Epithelial cell of proximal tubule (primary cell): ENCODE measurements at places on chromosomes 5 and 9. TPM values are rescaled to one million over a fixed set of nuclear protein-coding genes. Genes with fewer than 3 reads are reported as not detected.

The TCERG1 gene
- 43.7 and 60.0 TPM in 2 replicates for total RNA-seq

The IL33 gene
- 1.3 TPM in 1 of 2 replicates, not detected in the other for total RNA-seq

The FOXE1 gene
- total RNA-seq, result 0.35 and 1.1 TPM in 2 replicates

The HTR4 gene
- total RNA-seq, result not detected in 2 replicates

The PDZD2 gene
- 1.8 and 8.4 TPM in 2 replicates for total RNA-seq

The PCDHB8 gene
- not detected in 2 replicates for total RNA-seq

The CPLANE1 gene
- 9.3 and 12.5 TPM in 2 replicates for total RNA-seq

The NIPAL4 gene
- total RNA-seq, result 2.4 and 5.6 TPM in 2 replicates

The DBH gene
- not detected in 2 replicates for total RNA-seq

- DNase-seq, result no peak
Observed at GRCh38 chr5:98714710-98715288, 58.7 kb upstream of the RGMB start.

- no peak for DNase-seq
Observed at GRCh38 chr5:54049144-54049543, 261.2 kb downstream of the ARL15 start.

- peak; percentile 84 for DNase-seq
Observed at GRCh38 chr9:81737871-81738507, 48.6 kb upstream of the TLE1 start.

GRCh38 chr5:166722939-166723338 lies 1568.5 kb upstream of the WWC1 start:
- DNase-seq, result peak; percentile 81

DNA sequence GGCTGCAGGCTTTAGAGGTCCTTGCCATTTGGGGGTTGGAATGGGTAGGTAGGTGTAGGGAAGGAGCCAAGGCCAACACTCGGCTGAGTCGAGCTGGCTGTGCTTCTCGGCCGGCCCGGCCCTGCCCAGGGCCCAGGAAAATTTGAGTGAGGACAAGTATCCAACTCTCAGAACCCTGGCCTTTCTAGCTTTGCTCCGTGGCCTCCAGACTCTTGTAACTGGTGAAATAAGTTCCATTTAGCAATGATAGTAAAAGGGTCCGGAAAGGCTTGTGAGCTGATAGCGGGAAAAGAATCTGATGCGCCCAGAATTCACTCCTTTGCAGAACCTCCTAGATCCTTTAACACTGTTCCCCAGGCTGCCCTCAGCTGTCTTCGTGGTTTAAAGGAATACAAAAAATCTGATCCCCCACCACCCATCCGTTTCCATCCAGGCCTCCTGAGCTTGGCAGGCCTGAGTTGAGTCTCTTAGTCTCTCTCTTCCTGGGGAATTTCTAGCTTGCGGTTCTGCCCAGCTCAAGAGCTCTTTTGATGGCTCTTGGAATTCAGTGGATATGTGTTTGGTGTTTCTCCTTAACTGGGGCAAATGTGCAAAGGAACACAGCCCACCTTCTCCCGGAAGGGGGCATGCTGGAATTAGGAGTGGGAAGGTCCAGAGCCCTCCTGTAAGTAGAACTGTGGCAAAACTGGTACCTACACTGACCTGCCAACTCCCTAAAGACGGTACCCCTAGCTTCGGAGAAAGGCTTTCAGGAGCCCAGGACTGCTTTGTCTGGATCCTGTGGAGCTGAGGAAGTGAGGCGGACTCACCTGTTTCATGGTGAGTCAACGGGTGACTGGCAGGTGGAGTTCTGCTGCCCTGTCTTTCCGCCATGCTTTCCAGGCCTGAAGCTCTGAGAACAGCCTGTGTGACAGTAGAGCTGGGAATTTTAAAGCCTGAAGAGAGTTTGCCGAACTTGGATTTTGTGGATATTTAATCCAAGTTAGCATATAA lies 1.7 kb downstream of the DMRT3 start:
- no peak for DNase-seq

DNA sequence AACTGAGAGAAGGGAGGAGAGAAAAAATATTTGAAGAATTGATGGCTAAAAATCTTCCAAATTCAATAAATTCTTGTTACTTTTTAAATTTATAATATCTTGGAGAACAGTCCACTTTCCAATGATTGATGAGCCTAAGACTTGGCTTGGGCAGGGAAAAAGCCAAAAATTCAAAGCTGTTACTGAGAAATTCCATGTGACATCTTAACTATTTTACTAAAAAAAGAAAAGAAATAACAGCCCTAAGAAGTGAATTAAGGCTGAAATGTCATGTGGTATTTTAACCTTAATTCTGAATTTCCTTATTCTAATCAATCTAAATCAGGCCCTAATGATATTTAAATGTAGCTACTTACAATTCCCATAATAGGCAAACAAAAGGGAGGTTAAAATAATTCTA lies 53.4 kb downstream of the CETN3 start:
- no peak for DNase-seq

- no peak for DNase-seq
Observed at GRCh38 chr5:98977723-98978122, 48.9 kb upstream of the CHD1 start.

- DNase-seq, result no peak
Observed at GRCh38 chr5:145941448-145942130, 5.2 kb downstream of the SH3RF2 start.

GRCh38 chr5:133109655-133110483 lies 58.1 kb downstream of the HSPA4 start:
- no peak for DNase-seq

DNA sequence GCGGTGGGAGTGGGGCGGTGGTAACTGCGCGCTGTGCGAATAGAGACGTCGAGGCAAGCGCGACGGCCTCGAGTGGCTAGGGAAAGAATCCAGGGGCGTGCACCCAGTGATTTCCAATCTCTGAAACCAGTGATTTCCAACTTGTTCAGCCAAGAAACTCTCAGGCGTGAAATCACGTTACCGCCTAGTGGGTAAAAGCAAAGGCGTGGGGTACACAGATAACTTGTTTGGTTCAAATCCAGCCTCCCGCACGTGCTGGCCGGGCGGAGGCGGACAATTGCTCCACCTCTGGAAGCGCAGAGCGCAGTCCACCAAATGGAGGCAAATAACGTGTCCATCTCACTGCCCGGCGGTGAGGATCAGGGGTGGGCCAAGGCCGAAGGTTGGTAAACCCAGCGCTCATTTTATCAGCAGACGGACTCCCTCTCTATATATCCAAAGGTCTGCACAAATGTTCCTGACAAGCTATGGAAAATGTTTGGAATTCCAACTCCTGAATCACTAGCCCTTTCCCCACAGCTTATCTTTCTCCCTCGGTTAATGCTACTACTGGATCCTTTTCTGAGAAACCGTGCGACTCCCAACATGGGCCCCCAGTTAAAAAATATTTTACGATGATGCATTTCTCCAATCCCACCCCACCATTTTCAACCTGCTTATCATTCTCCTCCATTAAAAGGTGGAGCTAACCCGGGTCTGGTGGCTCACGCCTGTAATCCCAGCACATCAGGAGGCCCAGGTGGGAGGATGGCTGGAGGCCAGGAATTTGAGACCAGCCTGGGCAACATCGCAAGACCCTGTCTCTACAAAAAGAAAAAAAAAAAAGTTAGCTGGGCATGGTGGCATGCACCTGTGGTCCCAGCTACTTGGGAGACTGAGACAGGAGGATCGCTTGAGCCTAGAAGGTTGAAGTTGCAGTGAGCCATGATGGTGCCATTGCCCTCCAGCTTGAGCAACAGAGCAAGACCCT lies 950 bp upstream of the FNBP1 start:
- DNase-seq, result no peak

DNA sequence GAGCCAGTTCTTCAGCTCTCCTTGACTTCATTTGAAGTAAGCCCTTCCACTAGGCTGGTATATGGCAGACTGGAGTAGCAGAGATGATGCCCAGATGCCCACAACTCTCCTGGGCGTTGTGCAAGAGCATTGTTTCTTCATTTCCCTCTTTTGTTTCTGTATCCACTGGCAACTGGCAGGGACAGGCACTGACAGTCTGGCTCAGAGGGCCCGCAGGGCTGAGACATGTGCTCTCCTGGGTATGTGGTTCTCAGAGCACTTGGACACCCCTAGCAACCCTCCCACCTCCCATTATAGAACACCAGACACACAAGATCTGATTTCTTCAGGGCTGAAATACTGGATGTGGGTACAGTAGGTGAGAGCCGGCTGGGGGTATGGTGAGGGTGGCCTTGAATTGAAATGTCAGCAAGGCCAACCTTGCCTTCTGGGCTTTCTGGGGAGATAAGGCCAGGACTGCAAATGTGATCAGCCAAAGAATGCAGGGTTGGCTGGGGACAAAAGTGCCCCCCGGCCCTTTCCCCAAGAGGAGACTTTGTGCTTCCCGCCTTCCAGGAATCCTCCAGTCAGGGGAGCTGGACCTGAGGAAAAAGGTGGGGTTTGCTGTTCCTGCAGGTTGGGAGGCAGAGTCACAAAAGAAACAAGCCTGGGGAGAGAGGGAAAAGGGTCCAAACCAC lies 28.6 kb upstream of the CTNNA1 start:
- no peak for DNase-seq

- DNase-seq, result no peak
Observed at GRCh38 chr9:101625876-101626275, 31.1 kb upstream of the PPP3R2 start.

DNA sequence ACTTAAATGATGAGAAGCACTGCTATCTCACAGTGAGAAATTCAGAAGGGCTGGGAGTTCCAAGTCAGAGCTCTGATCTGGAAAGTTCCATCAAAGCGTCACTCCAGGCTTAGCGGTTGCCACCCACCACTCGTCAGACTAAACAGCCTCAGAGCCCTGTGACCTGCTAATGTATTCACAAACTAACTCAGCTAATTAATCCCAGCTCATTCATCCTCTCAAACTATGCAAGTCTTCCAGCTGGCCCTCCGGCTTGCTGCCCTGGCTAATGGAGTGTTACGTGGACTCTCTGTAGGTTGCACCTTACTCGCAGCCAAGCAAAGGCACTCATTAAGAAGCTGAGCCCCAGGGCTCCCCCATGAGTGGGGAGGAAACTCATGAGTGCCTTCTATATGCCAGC lies 82.2 kb upstream of the GABRP start:
- DNase-seq, result no peak

- DNase-seq, result no peak
Observed at GRCh38 chr9:114431003-114431402, 43.2 kb upstream of the AKNA start.

DNA sequence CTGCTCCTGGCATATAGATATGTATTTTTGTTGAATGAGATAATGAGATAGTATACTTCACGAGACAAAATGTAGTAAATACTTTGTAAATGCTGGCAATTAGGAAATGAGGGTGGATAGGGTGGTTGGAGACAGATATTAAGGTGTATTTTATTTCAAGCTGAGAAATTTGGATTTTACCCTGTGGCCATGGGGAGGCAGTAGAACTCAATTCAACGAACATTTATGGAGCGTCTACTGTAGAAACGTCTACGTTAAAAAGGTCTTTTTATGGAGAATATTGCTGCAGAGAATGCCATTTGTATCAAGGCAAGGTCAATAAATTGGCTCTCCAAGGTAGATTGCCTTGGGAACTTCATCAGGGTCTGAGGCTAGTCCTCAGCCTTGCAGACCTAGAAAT lies 21.5 kb upstream of the RALGPS1 start:
- no peak for DNase-seq
